AG20443 (cell line): ENCODE measurements at places on chromosomes 16 and 17.

DNA sequence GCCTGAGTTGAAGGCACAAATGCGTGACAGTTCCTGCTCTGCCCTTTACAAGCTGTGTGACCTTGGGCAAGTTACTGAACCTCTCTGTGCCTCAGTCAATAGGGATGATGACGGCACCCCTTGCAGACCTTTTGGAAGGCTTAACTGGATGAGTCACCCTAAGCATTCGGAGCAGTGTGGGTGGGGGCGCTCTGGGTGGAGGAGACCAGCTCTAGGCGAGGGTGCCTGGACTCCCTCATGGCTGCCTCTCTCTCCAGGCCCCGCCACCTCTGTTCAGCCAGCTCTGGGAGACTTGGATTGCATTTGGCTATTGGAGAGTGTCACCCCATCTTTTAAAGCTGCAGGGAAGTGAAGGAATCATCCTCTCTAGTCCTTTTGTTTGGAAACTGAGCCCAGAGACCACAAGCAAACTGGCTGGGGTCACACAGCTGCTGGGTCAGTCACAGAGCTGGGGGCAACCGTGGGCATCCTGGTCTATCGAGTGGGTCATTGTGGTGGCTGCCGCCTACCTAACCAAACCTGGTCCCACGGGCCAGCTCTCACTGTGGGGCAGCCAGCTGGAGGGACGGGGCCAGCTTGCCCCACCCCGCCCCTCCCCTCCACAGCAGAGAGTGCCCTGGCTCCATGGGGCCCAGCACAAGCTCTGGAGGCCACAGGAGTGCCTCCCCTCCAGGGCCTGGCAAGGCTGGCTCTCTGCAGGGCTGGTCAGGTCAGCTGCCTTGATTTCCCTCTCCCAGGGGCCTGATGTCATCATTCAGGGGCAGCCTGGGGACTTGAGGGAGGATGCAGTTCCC, 20.2 kb upstream of the GSE1 start:
- DNase-seq, result peak; percentile 54

DNA sequence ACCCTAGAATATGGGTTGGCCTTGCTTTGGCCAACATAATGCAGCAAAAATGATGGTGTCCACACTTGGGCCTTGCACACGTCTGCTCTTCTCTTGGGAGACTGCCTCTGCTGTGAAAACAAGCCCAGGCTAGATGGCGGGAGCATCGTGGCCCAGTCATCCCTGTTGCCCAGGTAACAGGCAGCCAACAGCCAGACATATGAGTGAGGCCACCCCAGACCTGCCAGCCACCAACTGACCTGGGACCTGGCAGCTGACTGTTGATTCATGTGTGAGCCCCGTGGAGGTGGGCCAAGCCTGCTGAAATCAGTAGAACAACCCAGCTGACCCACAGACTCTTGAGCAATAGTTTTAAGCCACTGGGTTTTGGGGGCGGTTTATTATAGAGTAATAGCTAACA, 39.4 kb upstream of the CDH3 start:
- DNase-seq, result no peak

GRCh38 chr16:730666-731509, 4.0 kb downstream of the HAGHL start:
- no peak for DNase-seq

DNA sequence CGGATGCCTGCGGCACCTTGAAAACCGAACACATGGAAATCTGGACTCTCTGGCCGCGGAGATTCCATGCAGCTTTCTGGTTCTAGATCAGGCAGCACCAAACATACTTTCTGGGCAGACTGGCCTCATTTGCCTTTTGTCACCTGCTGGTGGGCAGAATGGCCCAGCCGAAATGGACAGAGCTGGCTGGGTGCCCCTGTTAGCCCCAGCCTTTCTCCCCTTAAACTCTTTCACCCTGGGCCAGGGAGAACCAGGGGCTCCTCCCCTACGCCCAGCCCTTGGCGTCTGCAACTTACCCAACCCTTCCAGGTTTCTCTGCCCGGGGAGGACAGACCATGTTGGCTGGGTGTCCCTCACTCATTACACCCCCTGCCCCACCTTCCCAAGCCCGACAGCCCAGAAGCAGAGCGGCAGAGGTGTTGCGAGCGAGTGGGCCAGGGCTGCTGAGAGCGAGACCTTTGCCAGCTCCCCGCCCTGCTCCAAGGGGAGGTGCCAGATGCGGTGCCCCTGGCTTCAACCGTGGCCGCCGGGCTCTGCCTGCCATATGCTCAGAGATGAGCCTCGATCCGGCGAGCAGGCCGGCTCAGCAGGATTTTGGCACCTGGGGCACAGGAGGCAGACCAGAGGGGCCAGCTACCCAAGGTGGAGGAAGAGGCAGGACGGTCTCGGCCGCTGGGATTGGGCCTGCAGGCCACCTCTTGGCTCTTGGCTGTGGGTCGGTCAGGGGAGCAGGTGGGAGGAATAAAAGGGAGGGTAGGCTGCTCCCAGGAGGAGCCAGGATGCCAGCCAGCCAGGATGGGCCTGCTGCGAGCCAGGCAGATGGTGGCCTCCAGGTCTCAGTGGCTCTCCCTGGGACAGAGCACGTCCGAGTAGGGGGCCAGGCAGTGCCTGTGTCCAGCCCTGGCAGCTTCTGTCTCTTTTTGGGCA, 191.3 kb downstream of the NTN1 start:
- DNase-seq, result no peak

DNA sequence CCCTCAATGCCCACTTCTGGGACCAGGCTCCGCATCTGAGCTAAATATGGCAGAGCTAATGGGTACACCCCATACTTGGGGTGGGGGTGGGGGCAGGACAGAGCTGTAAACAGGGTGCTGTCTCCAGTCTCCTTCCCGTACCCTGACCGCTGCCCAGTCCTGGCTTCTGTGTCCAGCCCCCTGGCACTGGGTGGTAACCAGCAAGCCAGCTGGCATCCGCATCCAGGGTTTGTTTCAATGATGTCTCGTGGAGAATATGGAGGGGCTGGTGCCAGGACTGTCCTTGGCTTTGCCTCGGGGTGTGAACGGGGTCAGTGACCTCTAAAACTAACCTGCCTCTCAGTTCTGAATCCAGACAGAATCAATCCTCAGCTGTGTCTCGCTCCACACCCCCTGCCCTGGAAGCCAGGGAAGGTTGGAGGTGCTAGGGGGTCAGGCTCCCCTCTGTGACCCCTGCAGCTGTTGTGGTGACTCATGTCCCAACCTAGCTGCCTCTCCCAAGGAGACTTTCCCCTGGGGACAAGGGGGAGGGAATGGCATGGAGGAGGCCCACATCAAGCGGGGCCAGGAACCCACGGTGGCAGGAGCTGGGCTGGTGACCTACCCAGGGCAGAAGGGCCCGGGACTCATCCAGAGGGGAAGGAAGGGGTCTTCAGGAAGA, 1.5 kb upstream of the PNMT start:
- no peak for DNase-seq

- no peak for DNase-seq
Observed at GRCh38 chr16:78768718-78769117, 669.3 kb downstream of the WWOX start.

DNA sequence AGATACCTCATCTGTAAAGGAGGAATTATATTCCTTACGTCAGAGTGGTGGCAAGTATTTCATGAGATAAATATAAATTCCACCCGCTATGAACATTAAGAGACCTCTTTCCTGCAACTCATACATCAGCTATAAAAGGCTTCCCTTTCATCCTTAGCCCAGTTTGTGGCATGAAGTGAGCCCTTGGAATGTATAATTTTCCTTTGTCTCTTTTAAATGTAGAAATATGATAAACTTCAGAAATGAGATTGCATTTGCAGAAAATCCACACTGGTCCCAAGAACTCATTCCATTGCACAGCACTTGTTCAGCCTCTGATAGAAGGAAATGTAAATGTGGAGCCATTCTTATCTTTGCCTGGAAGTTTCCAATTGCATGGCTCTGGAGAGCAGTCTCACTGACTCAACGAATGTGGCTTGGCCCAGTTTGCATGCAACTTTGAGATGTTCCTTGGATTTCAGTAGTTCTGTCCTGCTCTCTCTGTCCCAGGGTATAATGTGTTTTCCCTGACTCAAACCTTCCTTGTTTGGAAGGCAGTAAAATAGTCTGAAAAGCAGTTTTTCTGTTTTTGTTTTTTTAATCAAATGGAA, 746.4 kb downstream of the CDH11 start:
- DNase-seq, result peak; percentile 41

DNA sequence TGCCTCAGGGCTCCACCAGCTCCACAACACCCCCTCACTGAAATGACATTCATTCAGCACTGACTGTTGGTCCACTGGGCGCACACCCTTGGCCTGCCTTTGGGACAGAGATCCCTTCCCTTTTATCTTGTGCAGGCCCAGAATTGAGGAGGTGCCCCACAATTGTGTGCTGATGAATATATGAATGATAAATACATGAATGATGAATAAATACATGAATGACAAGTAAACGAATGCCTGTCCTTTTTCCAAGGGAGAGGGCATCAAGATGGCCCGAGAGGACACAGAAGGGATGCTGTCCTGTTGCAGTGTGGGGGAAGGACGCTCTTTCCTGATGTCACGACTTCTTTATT, 5.7 kb downstream of the CCR7 start:
- no peak for DNase-seq

DNA sequence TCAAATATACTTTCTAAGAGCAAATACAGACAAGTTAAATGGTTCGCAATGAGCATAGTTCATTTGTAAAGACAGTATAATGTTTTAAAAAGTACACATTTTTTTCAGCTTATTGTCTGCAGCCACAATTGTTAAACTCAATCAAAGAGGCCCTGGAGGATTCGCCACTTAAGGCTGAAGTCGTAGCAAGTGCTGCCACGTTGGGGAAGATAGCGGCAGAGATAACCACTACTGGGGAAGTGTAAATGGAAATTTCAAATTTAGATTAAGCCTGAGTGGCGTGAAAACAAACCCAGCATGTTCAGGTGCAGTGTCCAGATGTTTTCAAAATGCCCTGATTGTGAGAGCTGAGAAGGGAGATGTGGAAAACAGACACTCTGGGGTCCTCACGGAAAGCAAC, 8.4 kb downstream of the PMP22 start:
- no peak for DNase-seq

DNA sequence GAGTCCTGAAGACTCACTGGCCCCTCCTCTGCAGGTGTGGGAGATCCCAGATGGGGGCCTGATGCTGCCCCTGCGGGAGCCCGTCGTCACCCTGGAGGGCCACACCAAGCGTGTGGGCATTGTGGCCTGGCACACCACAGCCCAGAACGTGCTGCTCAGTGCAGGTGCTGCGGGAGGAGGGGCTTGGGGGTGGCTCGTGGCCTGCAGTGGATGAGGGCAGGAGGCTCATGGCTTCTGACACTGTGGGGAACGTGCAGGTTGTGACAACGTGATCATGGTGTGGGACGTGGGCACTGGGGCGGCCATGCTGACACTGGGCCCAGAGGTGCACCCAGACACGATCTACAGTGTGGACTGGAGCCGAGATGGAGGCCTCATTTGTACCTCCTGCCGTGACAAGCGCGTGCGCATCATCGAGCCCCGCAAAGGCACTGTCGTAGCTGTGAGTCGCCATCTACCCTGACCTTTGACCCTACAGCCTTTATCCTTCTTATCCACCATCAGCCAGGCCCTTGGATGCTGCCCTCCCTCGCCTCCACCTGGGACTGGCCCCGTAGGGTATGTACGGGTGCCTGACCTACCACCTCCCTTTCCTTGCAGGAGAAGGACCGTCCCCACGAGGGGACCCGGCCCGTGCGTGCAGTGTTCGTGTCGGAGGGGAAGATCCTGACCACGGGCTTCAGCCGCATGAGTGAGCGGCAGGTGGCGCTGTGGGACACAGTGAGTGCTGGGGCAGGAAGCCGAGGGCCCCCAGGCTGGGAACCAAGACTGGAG, 3.6 kb downstream of the CORO1A start:
- DNase-seq, result peak; percentile 77

DNA sequence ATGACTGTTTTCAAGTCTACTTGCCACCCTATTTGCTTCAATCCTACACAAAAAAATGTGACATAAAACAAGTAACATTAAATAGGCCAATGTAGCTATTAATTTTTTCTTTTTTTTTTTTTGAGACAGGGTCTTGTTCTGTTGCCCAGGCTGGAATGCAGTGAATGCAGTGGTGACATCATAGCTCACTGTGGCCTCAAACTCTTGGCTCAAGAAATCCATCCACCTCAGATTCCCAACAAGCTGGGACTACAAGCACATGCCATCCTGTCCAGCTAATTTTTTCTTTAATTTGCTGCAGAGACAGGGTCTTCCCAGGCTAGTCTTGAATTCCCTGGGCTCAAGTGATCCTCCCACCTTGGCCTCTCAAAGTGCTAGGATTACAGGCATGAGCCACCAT, 29.4 kb downstream of the ANKFY1 start:
- no peak for DNase-seq

DNA sequence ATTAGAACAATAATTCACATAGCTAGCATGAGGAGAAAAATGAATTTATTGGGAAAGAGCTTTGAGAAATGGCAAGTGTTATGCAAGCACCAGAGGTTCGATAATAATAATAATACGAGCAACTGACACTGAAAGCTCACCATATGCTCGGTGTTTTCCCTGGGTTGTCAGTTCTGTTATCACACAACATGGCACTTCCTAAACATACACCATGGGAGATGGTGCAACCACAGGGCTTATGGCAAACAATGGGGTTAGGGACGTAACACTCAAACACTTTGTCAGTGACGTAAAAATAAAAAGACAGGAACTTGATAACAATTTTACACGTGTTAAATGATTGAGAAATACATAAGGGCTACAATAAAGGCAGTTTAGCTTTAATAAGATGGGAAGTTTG, 23.7 kb downstream of the OR1D5 start:
- DNase-seq, result no peak

DNA sequence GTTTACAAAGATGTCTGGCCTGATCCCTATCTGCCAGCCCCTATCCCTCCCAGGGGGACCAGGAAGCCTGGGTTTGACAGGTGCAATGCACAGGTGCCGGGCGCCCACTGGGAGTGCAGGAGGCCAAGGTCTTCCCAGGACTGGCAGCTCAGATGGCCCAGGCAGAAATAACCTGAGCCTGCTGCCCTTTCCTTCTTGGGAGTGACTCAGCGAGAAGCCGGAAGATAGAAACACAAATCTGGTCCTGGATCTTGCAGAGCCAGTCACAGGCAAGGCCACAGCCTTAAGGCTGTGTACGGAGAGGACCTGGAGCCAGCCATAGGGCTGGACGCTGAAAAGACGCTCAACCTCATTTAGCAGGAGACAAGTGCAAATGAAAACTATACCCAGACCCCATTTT, 27.7 kb downstream of the GPR142 start:
- no peak for DNase-seq

GRCh38 chr17:62723842-62724241, 84.3 kb downstream of the MARCHF10 start:
- DNase-seq, result no peak

DNA sequence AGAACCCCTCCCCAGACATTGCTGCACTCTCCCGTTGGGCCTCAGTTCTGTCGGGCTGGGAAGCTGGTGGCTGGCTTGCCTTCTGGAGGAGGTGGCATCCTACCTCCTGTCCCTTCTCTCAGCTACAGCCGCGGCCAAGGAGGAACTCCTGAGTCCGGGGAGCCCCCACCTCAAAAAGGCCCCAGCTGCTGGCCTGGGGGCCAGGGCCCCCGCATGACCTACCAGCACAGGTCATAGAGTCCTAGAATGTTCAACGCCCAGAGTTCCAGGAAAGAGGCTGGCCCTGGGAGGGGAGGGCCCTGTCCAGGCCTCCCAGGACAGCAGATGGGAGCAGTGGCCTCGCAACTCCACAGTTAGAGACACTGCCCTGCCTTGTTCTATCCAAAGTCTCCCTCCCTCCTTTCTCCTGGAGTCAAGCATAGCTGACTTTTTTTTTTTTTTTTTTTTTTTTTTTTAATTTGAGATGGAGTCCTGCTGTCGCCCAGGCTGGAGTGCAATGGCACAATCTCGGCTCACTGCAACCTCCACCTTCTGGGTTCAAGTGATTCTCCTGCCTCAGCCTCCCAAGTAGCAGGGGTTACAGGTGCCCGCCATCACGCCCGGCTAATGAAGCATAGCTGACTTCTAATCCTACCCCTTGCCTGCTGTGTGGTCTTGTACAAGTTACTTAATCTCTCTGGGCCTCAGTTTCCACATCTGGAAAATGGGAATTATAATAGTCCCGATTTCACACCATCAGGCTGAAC, 7.1 kb downstream of the CARHSP1 start:
- DNase-seq, result no peak
